ENCODE measurements at places on chromosomes 4 and X.

GRCh38 chr4:2673157-2673556, 83.0 kb downstream of the TNIP2 start:
- DNase-seq, result no peak

DNA sequence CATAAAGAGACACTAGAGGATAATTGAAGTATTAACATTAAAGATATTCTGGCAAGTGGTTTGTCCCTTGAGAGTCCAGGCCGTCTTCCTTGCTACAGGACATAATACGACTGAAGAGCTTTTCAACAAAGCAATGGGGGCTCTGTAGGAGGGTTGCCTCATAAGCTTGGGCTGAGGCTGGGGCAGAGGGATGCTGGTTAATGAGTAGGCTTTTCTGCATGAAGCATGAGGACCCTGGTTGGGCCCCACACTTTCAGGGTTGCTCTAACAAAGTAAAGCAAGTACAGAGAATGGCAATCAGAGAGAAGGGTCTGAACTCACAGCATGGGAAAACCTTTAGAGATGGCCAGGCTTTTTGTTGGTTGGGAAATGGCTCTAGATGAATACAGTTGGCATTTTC, 281.3 kb downstream of the IDS start:
- no peak for DNase-seq

DNA sequence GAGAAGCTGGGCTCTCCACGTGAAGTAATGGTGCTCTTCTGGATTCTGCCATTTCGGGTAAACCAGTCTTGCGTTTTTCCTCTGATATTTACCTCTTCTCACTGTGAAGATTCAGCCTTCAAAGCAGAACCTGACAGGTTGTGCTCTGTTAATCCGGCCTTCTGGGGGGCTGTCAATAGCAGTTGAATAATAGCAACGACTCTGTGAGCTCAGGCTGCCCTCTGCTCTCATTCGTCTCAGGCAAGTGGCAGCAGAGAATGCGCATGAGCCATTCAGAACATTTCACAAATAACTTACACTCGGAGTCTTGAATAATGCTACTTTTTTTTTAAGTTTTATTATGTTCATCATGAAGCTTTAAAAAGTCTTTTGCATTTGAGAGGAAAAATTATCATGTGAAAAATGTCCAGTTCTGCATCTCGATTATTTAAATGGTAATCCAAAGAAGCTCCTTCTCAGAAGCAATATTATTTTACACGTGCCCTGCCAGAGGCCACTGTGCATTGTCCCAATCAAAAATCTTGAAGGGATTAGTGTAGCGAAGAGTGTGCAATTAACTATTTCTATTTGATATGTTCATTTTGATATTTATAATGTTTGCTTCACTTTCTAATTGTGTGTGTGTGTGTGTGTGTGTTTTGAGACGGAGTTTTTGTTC, 354.2 kb upstream of the FAT1 start:
- no peak for DNase-seq

DNA sequence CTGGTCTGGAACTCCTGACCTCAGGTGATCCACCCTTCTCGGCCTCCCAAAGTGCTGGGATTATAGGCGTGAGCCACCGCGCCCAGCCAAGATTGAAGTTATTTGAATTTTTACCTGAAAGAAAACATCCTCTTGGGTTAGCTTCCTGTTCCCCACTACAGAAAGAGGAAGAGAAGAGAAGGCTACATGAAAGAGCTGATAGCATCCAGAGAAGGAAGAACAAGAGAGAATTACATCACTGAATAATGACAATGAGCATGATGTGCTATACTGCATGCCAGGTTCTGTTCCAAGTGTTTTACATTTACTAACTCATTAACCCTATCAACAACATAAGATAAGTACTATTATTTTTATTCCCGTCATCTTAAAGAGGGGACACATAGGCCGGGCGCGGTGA, 11.5 kb upstream of the TBC1D1 start:
- DNase-seq, result no peak

DNA sequence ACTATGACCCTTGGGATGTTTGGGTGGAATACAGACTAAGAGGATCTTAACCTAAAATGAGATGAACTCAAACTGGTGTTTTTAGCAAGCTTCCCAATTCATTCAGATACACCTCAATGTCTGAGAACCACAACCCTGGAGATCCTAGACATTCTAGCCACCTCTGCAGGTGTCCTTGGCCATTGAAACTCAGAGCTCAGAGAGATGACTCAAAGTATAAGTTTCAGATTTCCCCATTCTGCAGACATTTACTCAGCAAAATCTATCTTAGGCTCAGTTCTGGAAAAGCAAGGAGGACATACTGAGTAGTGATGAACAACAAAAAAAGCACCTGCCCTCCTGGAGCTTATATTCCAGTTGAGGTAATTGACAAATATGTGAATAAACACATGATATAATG, 47.8 kb downstream of the COMMD8 start:
- DNase-seq, result no peak

DNA sequence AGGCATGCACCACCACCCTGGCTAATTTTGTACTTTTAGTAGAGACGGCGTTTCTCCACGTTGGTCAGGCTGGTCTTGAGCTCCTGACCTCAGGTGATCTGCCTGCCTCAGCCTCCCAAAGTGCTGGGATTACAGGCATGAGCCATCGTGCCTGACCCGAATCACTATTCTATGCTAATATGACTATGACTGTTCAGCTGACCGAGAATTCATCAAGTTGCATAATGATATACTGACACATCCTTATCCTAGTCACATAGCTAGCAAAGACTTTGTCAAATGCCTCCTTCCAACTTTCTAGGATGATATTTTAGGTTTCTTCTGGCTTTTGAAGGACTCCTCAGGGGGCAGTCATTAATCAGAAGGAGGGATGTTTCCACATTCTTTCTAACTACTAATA, 4.8 kb upstream of the GPM6B start:
- DNase-seq, result no peak

- no peak for DNase-seq
Observed at GRCh38 chr4:39569209-39569608, 42.0 kb upstream of the UGDH start.

DNA sequence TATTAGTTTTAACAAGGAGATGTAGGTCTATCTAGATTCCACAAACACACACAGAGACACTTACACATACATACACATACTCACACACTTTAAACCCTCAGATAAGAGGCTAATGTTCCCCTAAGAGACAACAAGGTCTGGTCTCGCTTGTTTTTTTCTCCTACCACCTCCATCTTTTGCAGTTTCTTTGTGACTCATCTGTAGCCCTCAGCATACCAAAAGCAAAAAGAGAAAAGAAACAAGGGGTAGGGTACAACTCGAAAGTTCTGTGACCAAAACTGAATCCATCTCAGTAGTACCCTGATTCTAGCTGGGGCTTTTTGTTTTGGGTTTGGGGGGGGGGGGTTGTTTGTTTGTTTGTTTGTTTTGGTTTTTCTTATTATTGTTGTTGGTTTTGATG, 12.2 kb upstream of the EXOSC9 start:
- no peak for DNase-seq

DNA sequence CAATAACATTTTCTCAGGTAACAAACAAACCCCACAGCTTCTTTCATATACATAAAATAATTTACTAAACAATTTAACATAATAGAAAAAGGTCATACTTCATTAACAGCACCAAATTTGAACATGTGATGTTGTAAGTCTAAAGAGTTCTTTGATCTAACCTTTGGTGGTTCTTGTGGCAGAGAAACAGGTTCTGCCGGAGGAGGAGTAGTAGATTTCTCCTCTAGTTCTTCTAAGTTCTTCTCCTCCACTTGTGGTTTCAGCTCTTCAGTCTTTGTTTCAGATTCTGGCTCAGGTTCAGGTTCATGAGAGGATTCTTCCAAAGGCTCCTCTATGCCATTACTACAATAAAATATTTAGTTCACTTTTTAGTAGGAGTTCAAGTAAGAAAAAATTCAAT, 18.3 kb downstream of the G3BP2 start:
- no peak for DNase-seq

GRCh38 chr4:128782076-128782715, 27.3 kb upstream of the JADE1 start:
- DNase-seq, result peak; percentile 9

GRCh38 chrX:146754268-146754667, 55.3 kb upstream of the CXorf51B start:
- DNase-seq, result no peak

DNA sequence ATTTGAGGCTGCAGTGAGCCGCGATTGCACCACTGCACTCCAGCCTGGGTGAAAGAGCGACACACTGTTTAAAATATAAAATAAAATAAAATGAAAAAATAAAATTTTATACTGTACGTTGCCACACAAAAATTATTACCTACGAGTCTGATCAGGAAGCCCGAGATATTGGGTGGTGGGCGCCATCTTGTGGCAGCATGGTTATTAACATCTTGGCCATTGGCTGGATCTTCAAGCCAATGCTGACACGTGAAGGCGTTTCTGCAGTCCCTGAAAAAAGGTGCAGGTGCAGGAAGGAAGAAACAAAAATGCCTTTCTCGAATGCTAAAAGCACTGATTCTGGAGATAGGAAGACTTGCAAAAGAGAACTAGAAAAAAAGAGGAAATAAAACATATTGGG, 4.9 kb upstream of the TLR8 start:
- DNase-seq, result peak; percentile 38

DNA sequence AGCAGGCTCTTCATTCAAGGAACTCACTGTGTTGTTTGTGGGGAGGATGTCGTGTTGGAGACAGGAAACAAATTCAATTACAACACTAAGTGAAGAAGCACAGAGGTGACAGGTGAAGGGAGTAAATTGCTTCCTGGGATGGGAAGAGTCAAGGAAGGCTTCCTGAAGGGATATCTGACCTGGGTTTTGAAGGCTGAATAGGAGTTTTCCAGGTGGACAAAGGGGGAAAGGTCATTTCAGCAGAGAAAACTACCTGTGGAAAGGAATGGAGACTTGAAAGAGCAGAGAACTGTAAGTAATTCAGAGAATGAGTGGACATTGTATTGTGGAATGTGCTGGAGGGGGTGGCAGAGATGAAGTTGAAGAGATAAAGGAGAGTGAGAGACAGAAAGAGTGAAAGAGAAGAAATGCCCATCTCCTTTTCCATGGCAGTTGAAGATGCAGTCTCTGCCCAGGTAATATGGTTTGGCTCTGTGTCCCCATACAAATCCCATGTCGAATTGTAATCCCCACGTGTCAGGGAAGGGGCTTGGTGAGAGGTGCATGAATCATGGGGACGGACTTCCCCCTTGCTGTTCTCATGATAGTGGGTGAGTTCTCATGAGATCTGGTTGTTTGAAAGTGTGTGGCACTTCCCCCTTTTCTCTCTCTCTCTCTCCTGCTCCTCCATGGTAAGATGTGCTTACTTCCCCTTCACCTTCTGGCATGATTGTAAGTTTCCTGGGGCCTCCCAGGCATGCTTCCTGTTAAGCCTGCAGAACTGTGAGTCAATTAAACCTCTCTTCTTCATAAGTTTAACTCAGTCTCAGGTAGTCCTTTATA, 205.7 kb upstream of the BCOR start:
- DNase-seq, result no peak

DNA sequence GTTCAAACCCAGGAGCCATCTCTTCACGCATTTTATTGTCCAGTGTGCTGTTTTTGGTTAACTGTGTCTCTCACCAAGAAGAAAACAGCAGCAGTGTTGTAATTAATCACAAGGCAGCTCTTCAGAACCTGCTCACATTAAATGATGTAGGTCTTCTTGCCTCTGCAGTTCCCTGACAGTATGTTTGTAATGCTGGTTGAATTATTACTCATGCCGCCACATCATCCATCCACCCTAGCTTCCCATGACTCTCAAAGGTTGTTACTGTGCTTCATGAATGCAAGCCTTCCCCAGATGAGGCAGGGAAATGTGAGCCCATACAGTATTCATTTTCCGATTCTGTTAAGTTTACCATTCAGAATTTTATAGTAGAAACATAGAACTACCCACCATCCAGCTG, 17.4 kb downstream of the TLR10 start:
- DNase-seq, result no peak

DNA sequence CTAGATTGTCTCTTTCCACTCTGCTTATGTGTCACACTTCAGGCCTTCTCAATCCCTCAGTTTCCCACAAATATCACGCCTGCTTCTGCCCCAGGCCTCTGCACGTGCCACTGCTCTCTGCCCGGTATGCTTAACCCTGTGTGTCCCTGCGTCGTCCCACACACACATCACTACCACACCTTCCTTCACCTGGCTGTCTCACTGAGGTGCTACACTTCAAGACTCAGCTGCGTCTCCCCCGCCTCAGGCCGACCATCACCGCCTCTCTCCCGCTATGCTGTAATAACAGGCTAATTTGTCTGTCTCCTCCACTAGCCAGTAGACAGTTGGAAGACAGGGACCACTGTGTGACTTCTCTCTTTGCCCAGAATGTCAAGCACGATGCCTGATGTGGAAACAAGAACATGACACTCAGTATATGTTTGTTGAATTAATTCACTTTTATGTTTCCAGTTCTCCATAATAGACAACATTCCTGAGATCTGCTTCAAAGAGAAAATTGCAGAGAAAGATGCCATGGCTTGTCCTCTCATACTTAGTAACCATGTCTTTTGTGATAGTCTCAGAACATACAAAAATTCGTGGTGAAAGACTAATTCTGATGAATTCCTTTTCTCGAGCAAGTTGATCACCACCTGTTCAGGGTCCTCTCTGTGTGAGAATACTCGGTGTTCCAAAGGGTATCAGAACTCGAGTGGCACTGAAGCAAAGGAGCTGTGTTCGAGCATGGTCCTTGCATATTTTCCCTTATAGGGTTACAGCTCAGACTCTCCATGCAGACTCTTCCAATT, 54.2 kb downstream of the AFAP1 start:
- DNase-seq, result no peak

DNA sequence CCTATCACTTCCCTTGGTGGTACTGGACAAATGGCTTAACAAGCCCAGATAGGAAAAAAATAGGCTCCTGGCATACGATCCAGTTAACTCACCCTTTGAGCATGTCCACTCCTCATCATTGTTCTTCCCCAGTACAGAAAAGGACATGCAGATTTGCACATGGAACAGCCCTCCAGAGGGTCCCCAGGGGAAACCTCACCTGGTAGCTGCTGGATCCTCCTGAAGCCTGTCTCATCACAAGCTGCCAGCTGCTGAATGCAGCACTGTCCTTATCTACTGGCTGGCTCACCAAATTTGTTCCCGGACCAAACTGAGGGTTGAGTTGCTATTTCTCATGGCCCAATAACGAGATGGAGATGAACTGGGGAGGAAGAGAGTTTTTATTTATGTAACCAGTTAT, 49.4 kb downstream of the SERTM2 start:
- DNase-seq, result no peak

DNA sequence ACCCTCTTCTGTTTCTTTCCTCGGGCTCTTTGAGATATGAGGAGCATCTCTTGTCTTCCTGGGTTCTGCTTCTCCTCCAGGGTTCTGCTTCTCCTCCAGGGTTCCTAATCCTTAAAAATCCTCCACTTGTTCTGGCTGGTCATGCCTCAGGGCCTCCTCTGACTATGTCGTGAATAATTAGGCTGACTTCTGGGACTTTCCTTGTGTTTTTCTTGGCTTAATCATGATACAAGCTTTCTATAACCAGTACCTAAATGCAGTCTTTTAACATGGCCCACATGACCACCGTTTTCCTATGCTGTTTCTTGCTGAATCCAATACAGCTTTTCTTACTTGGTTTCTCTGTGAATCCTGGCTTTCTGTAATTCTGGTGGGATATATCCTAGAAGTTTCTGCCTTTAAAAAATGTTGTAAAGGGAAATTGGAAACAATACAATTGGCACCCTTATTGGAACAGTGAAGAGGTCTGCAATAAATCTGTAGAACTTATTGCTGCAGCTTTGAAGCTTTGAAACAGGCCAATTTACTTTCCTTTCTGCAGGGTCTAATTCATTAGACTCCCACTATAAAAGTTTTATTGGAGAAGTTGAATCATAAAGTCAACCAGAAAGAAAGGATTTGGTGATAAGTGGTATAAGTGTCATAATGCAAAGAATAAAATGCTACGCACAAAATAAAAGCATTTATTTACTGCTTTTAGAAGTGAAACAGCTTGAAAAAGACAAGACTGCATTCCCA, 213.1 kb downstream of the UGT8 start:
- no peak for DNase-seq
